ENCODE measurements at places on chromosomes 1 and 21.

GRCh38 chr21:15028186-15028585, 36.6 kb downstream of the NRIP1 start:
- no peak for DNase-seq

DNA sequence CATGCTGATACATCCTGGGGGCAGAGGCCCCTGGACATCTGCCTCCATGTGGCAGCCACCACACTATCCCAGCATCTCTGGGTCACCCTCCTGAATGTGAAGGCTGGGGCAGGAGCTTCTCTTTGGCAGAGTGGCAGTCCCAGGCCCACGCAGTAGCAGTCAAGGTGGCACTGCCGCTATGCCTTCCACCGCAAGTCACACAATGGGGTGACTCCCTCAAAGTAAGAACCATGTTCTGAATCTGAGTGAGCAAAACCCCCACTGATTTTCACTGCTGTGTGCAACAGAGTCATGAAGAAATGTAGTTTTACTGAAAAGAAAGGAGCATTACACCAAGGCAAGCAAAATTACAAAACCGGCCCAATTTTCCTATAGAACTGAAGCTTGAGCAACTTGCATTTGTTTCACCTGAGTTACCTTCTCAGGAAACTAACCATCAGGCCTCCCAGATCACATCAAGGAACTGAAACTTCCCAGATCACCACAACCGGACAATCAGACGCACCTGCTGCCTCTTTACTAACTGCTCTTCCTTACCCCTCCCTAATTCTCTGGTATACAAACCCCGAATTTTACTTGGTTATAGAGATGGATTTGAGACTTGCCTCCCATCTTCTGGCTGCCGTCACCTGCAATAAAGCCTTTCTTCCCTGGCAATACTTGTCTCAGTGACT, 102.6 kb downstream of the PCP4 start:
- DNase-seq, result no peak

DNA sequence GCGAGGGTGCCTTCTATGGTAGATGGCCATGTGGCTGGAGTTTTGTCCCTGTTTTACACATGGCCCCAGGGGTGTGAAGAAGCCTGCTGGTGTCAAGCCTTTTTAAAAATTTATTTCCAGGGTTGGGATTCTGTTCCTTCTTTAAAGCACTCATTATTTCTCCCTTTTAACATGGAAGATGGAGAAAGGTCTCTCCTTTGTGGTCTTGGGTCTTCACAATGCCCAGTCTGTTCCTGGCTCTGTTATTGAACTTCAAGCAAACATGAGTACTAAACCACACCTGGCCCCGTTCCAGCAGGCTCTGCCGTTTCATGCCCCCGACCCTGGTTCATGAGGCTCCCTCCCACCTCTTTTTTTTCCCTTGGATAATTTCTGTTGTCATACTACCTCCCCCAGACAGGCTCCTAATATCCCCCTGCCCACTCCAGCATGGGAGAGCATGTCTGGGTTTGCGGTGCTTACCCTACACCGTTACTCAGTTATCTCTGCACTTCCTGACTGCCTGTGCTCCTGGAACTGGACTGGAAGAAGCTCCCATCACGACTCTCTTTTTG, 121.2 kb upstream of the KIAA0040 start:
- DNase-seq, result no peak

- no peak for DNase-seq
Observed at GRCh38 chr1:119962296-119962968, 66.1 kb upstream of the ADAM30 start.

GRCh38 chr1:167516404-167517388, 1.6 kb downstream of the CD247 start:
- no peak for DNase-seq

DNA sequence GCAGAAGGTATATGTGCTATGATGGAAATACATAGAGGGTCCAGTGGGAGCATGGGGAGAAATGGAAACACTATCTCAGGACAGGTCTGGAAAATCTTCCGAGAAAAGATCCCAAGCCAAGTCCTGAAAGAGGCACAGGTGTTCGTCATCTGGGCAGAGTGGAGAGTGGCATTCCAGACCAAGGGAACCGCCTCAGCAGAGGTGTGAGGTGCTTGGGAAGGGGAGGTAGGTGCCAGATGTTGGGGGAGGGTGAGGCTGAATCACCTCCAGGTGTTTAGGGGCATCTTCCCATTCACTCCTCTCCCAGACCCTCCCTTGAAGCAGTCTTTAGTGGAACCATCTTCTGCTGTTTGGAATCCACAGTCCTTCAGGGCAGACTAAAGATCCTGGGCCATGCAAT, 23.5 kb upstream of the LRRN2 start:
- DNase-seq, result no peak

DNA sequence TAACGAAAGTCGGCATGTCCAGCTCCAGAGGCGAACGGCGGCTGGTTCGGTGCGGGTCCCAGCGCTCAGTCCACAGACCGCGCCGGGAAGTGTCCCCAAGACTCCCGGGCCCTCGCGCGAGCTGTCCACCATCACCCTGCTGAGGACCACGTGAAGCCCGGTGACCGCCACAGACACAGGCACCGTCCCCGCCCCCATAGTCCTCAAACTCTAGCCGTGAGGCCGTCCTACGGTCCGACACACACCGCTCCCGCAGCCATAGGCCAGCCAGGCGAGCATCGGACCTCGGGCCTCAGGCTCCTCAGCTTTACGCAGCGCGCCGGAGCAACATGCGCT, 535 bp downstream of the SETD4 start:
- peak; percentile 71 for DNase-seq

- DNase-seq, result no peak
Observed at GRCh38 chr1:232287676-232288569, 342.0 kb downstream of the SIPA1L2 start.

DNA sequence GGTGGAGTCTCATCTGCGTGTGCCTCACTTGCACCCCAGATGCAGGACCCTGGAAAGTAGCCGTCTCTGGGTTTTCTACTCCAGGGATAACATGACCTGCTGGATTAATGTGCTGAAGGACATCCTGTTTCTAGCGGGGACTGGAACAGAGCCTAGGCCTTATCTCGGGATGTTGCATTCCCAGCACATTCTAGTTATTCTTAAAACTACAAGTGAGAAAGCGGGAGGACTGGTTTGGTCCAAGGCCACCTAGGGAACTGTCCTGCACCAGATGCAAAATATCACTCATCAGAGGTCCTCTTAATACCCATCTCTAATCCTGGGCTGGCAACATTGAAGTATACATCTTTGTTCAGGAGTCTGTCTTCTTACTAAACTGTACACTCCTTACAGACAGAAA, 179.9 kb downstream of the ZC3H11B start:
- DNase-seq, result no peak

- DNase-seq, result no peak
Observed at GRCh38 chr1:231130544-231130943, 31.3 kb upstream of the TRIM67 start.

GRCh38 chr1:240004086-240004749, 87.5 kb upstream of the FMN2 start:
- DNase-seq, result peak; percentile 50

- DNase-seq, result no peak
Observed at GRCh38 chr1:80917826-80918225, 882.9 kb upstream of the ADGRL2 start.

DNA sequence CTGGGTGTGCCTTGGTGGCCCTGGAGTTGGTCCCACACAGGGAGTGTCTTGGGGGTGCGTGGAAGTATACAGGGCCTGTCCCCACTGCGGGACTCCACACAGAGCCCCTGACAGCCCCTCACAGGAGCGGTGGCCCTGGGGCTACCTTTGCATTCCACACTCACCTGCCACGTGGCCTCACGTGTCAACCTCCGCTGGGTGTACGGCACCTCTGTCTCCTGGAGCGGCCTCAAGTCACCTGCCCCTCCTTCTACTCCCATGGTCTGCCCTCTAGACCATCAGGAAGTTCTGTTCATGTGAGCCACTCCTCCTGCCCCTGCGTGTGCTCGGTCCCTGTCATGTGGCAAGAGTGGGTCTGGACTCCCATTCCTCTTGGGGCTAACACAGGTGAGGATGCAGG, 58.6 kb downstream of the FAAP20 start:
- DNase-seq, result no peak

DNA sequence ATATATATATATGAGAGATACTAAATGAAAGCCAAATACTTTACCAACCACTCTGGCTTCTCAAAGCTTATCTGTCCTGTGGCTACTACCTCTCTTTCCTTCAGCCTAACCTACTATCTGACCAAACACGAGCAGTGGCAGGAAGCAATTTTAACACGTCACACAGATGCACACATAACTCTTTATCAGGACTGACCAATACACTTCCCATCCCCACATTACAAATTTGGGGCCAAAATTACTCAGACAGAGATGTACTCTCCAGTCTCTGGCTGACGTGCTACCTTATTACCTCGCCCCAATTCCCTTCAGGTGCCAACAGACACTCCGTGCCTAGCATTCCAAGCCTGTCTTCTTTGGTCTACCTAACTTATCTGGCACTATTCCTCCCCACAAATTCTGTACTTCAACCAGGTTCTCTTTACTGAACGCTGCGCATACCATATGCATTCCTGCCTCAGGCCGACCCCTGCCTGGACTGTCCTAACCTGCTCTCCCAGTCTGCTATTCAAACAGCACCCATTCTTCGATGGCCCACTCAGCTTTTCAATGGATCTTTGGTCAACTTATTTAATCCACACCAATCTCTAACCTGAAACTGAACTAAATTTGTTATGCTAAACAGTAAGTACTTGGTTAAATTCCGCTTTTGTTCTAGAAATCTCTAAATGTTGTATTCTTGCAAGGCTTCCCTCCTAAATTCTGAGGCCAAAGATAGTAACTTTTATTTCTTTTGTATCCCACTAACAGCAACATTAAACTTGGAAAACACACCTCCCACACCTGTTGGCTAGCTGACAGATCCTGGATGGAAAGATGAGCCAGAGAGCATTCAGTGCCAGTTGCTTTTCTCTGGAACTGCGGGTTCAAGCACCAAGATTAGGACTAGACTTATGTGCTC, 27.9 kb downstream of the RERE start:
- no peak for DNase-seq

DNA sequence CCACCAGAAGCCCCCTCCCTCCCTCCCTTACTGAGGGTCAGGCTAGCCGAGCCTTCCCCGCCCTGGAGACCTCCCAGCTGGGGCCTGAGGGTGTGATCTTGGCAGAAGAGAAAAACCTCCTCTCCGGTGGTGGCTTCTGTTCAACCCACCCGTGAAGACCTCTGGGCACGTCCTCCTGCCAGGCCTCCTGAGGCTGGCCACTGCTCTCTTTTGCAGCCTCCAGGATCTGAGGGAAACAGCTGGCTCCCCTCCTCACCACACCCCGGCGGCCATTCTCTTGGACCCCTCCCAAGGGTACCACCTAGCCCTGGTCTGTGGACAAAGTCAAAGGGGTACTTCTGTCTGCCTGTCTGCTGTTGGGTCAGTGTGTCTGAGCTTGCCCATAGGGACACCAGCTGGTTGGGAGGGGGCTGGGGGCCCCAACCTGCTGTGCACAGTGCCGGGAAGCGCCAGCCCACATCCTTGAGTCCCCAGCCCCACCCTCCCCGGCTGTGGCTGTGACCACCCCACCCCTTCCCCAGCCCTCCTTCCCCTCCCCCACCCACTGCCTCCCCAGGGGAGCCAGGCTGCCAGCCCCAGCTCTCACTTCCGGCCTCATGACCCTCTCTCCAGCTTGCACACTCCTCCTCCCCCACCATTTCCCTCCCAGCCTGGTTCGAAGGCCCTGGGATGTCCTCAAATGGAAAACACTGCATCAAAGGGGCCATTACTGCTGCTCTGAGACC, 48.1 kb downstream of the AHDC1 start:
- no peak for DNase-seq

DNA sequence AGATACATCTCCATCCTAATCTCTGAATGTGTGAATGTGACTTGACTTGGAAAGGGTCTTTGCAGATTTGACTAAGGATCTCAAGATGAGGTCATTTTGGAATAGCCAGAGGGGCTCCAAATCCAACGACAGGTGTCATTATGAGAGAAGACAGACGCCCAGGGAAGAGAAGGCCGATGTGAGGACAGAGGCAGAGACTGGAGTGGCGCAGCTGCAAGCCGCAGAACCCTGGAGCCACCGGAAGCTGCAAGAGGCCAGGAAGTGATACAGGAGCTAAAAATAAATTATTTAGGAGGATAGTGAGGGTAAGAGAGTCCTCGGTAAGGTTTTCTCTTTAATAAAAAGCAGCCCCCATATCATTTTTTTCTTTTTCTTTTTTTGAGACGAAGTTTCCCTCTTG, 9.7 kb upstream of the AADACL4 start:
- no peak for DNase-seq

DNA sequence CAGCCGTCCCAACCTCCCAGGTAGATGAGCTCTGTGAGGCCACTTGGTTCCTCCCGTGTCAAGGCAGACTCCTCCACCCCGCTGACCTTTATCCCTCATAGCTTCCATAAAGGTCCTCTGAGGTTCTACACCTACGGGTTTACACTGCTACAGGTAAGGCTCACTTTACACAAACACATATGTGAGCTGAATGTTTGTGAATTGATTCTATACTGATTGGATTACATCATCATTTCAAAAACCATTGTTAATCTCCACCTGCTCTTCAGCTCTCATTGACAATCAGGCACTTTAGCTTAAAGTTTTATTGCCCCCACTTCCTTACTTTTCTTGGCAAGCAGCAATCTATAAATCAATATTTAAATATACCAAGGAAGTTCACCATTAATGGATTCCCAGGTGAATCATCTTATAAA, 12.8 kb upstream of the RGS16 start:
- DNase-seq, result no peak

- DNase-seq, result no peak
Observed at GRCh38 chr1:58815686-58816071, 31.8 kb upstream of the JUN start.

GRCh38 chr1:34162852-34163766, 1.9 kb downstream of the CSMD2 start:
- peak; percentile 32 for DNase-seq

DNA sequence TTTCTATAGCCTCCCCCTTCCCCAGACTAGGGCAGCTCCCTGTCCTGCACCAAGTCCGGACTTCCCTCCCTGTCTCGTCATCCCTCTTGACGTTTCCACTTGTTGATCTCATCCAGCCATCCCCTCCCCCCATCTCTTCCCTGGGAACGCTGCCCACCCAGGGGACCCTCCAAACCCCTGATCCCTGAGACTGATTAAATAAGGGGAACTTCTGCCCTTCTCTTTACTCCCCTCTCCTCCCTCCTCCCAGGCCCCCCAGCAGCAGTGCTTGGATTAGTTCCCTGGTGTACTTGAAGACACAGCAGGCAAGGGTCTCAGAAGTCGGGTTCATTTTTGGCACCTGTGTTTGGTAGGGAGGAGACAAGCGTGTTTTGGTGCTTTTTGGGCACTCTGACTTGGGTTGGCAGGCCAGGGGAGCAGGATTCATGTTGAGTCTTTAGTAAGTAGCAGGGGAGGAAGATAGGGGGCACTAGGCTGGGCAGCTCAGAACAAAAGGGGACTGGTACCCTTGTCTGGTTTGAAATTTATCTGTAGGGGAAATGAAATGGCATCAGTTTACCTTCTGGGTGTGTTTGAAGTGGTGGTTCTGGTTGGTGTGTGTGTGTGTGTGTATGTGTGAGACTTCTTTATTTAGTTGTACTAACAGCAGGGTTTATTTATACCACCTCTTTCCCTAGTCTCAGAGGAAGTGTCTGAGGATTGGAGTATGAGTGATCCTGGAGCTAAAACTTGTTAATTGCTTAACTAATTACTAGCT, 11.1 kb downstream of the VANGL2 start:
- no peak for DNase-seq

Measured in WERI-Rb-1 (cell line).